ENCODE measurements at places on chromosomes 16 and 17. TPM values are rescaled to one million over a fixed set of nuclear protein-coding genes. Genes with fewer than 3 reads are reported as not detected.

Gene ADGRG3
- not detected for total RNA-seq

Gene COX6A2
- not detected for total RNA-seq

Gene VASN
- total RNA-seq = 115 TPM

Gene ZP2
- not detected for total RNA-seq

Gene KRTAP1-5
- 5.7 TPM for total RNA-seq

Gene ATP6V0C
- 80.0 TPM for total RNA-seq

Gene CXCL16
- 2.9 TPM for total RNA-seq

Gene RAP1GAP2
- 3.8 TPM for total RNA-seq
